ENCODE measurements at places on chromosomes 1 and 21.

DNA sequence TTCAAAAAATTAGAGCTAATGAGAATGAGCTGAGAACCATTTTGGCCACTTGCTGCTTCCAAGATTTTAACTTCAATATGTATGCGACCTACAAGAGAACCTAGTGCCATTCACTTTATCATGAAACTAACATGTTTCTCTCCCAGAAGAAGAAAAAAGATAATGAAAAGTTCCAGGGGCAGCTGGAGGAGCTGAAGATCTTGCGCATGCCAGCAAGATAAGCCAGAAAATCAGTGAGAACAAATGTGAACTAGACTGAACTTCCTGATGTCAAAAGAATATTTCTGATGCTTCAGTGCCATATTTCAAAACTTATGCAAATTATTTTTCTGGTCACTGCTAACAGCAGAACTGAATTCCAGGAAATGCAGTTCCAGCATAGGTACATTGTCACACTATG is 1265.1 kb downstream of the BRINP3 start:
- no peak overlapping the region for H3K4me3 ChIP-seq
- no peaks in the 10 kb centered on the region for H3K4me1 ChIP-seq
- no peaks in the 10 kb centered on the region for H3K36me3 ChIP-seq
- no peak overlapping the region for H3K27ac ChIP-seq

DNA sequence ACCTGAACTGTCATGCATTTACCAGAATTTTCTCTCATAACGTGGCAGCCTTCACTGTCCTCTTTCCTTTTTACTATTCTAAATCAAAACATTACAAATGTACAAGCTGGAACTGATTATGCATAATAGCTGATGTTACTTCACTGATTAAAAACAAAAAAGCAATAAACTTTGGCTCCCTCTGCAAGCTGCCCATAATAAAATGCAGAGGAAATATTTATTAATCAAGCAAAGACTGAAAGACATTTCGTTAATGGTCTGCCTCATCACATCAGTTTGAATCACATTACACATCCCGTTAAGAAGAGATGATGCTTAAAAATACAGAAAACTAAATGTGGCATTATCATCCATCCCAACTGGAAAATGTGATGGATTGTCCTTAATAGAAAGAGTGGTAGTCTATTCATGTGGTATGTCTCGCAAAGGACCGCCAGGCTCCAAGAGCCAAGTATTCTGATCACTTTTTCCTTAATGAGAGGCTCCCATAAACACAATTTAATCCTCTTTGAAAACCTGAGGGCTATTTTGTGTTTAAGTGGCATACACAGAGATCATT is 225.3 kb downstream of the RGS7 start:
- no peak overlapping the region for H3K4me3 ChIP-seq
- H3K36me3 ChIP-seq: no peaks in the 10 kb centered on the region
- no peaks in the 10 kb centered on the region for H3K27me3 ChIP-seq
- H3K4me1 ChIP-seq: no peaks in the 10 kb centered on the region
- DNase-seq: no peak
- H3K27ac ChIP-seq: no peak overlapping the region

- no peak for DNase-seq
- H3K36me3 ChIP-seq: no peaks in the 10 kb centered on the region
- H3K4me1 ChIP-seq: no peaks in the 10 kb centered on the region
- H3K4me3 ChIP-seq: no peak overlapping the region
These were observed 657.1 kb upstream of the BRINP3 start for GRCh38 chr1:191134796-191135195.

GRCh38 chr1:60935599-60936110 is 146.7 kb upstream of the NFIA start:
- H3K36me3 ChIP-seq: no peaks in the 10 kb centered on the region
- H3K27me3 ChIP-seq: peaks cover 46% of the 10 kb centered on the region
- H3K27ac ChIP-seq: no peak overlapping the region

GRCh38 chr1:83822208-83822607 is 176.7 kb downstream of the TTLL7 start:
- no peaks in the 10 kb centered on the region for H3K36me3 ChIP-seq
- H3K27ac ChIP-seq: no peak overlapping the region
- no peak overlapping the region for H3K4me3 ChIP-seq
- no peaks in the 10 kb centered on the region for H3K4me1 ChIP-seq
- no peak for DNase-seq

GRCh38 chr1:191609305-191609704 is 549.0 kb upstream of the RGS18 start:
- H3K4me1 ChIP-seq: no peaks in the 10 kb centered on the region
- H3K36me3 ChIP-seq: no peaks in the 10 kb centered on the region
- DNase-seq: no peak
- no peaks in the 10 kb centered on the region for H3K27me3 ChIP-seq
- no peak overlapping the region for H3K4me3 ChIP-seq
- no peak overlapping the region for H3K27ac ChIP-seq

DNA sequence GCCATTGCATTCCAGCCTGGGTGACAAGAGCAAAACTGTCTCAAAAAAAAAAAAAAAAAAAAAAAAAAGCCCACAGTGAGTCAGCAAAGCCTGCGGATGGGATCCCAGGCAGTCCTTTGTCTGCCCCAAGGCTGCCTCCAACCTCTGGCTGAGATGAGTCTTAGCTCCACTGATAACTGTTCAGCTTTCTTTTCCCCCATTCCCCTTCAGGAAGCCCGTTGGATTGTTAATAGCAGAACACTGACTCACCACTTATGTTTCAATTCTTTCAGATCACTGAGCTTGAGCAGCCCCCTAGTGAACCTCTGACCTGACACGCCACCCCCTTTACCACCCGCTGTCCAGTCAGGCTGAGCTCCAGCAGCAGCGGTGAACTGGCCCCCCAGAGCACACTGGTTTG is 57.5 kb downstream of the ERG start:
- H3K27ac ChIP-seq: no peak overlapping the region
- no peaks in the 10 kb centered on the region for H3K27me3 ChIP-seq
- no peak for DNase-seq
- H3K4me3 ChIP-seq: no peak overlapping the region
- no peaks in the 10 kb centered on the region for H3K36me3 ChIP-seq
- no peaks in the 10 kb centered on the region for H3K4me1 ChIP-seq

- no peak overlapping the region for H3K27ac ChIP-seq
- no peak overlapping the region for H3K4me3 ChIP-seq
- H3K4me1 ChIP-seq: no peaks in the 10 kb centered on the region
- H3K36me3 ChIP-seq: no peaks in the 10 kb centered on the region
These were observed 37.2 kb upstream of the PGBD5 start for GRCh38 chr1:230463326-230463725.

- no peak for DNase-seq
- H3K27ac ChIP-seq: no peak overlapping the region
- no peak overlapping the region for H3K4me3 ChIP-seq
These were observed 11.1 kb downstream of the PYHIN1 start for GRCh38 chr1:158942490-158942889.

DNA sequence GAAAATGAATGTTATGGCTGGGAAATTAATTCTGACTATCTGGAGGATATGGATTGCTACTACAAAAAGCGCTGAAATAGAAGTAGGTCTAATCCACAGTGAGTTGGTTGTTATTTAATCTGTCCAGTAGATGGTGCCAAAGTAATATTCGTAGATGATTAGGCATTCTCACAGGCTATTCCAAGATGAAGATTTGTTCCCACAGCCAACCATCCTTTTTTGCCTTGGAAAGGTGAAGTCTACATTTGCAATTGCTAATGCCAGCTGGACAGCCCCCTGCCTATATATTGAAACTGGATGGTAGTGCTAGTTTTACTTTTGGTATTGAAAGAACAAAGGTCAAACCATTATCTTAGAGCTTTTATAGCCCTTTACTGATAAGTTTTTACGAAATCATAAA is 43.8 kb downstream of the RBM11 start:
- DNase-seq: no peak
- peaks cover 33% of the 10 kb centered on the region for H3K27me3 ChIP-seq
- no peak overlapping the region for H3K27ac ChIP-seq
- H3K36me3 ChIP-seq: no peaks in the 10 kb centered on the region

DNA sequence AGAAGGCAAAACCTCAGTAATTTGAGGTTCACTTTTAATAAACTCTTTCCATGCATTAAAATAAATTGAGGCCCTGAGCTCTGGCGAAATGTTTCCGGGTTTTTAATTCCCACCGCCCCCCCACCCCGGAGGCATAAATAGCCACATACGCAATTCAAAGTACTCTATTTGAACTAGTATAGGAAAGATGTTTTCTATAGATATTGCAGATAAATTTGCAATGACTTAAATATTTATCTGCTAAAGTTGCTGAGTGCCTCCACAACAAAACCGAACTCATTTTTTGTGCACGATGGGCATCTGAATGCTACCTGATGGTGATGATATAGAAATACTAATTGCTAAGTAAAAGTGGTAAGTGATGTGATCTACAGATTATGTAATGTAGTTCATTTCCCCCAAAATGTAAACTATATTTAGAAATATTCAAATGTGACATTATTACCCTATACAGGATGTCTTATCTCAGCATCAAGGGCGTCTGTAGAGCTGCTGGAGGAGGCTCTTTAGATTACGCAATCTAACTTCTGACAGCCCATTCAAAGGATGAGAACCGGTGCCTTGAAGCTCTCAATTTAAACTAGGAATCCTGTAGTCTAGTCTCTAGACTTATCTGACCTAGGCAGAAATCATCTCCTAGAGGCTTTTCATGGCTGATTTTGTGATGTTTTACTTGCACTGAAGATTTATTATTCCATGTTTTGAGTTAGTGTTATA is 8.5 kb downstream of the IRF2BP2 start:
- H3K27ac ChIP-seq: peak overlapping the region; percentile 78
- H3K4me1 ChIP-seq: peaks cover 53% of the 10 kb centered on the region
- peak; percentile 19 for DNase-seq
- H3K4me3 ChIP-seq: peak overlapping the region; percentile 73
- H3K27me3 ChIP-seq: no peaks in the 10 kb centered on the region

- H3K4me3 ChIP-seq: no peak overlapping the region
- H3K36me3 ChIP-seq: no peaks in the 10 kb centered on the region
- H3K4me1 ChIP-seq: no peaks in the 10 kb centered on the region
- peaks cover 43% of the 10 kb centered on the region for H3K27me3 ChIP-seq
- no peak overlapping the region for H3K27ac ChIP-seq
These were observed 58.1 kb upstream of the ZNF648 start for GRCh38 chr1:182119631-182120030.

- no peak for DNase-seq
- no peak overlapping the region for H3K27ac ChIP-seq
- H3K27me3 ChIP-seq: peaks cover 10% of the 10 kb centered on the region
- H3K4me3 ChIP-seq: no peak overlapping the region
- H3K36me3 ChIP-seq: no peaks in the 10 kb centered on the region
These were observed 30.1 kb downstream of the OLFML3 start for GRCh38 chr1:114009393-114009792.
